ENCODE measurements at places on chromosomes 6 and 20.

- DNase-seq = no peak
Observed at GRCh38 chr6:11972806-11973205, 39.3 kb upstream of the HIVEP1 start.

GRCh38 chr6:135738636-135739035 lies 112.9 kb upstream of the PDE7B start:
- DNase-seq = no peak

GRCh38 chr6:17705778-17706579 lies 746 bp downstream of the NUP153 start:
- peak; percentile 69 for DNase-seq

DNA sequence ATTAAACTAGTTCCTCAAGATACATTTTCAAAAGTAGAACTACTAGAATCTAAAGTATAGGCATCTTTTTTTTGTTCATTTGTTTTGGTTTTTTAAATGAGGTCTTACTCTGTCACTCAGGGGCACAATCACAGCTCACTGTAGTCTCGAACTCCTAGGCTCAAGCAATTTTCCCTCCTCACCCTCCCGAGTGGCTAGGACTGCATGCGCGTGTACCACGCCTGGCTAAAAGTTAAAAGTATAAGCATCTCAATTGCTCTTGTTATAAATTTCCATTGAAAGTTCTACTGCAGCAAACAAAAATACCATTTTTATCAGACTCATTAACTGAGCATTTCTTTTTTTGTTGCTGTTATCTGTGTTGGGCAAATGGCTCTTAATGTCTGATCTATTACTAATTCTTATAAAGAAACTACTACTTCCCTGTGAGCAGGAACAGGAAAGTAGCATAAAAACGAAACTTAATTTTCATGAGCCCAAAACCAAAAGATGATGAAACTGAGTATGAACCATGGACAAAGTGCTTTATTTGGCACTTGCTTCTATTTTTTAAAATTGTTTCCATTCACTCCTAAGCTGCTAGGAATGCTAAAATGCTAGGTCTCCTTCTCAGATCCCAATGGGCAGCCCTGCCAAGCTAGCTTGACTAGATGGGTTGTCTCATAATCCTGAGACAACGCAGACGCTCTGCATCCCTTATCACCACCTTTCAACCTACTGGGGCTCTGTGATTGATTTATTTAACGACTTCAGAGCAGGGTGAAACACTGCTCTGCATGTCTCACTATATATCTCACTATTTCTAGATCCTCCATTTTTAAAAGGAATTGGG lies 36.9 kb downstream of the TRPC4AP start:
- DNase-seq = no peak

GRCh38 chr6:2743280-2744208 lies 7.2 kb downstream of the MYLK4 start:
- no peak for DNase-seq
